ENCODE measurements at places on chromosomes 2 and 18.

DNA sequence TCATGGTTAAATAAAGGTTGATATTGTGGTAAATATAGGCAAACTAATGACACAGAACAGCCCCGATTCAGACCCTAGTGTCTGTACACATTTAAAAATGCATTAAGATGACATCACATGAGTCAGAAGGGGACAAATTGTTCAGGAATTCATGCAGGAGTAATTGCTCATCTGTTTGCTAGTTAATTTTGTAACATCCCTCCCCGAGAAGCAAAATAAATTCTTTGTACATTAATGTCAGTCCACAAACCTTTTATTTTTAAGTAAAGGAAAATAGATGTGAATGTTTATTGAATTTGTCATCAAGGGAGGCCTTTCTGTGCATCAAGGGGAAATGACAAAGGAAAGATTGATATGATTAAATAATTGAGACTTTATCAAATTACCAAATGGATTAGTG, 69.9 kb downstream of the SH3BP4 start:
- no peak for DNase-seq

GRCh38 chr2:51795248-51795888, 763.4 kb upstream of the NRXN1 start:
- DNase-seq = no peak

- DNase-seq = no peak
Measured at GRCh38 chr2:175135177-175135576, 32.8 kb downstream of the ATF2 start.

DNA sequence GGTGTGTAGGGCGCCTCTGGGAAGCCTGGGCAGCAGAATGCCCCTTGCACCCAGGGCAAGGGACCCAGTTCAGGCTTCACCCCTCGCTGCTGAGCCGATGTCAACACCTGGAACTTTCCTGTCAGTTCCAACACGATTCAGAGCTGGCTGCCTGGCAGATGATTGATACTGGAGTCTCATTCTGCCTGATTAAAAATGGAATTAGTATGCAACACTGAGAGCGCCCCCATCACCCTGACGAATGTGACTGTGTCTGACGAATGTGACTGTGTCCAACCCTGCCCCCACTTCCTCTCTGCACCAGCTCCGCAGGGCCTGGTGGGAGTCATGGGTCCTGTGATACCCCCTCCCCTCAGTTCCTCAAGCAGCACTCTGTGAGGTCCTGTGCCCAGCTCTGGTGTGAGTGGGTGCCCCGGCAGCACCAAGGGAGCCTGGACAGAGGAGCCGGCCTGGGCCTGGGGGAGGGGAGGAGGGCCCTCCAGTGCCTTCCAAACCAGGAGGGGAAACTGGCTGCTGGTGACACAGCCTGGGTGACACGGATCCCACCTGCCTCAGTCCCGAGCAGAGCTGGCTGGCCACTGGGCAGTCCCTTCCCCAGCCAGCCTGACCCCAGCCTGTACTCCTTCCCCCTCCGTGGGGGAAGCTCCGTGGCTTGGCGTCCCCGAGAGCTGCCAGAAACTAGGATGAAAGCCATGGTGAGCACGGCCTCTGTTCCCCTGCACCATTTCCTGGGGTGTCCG, 41.4 kb upstream of the ALPP start:
- no peak for DNase-seq

DNA sequence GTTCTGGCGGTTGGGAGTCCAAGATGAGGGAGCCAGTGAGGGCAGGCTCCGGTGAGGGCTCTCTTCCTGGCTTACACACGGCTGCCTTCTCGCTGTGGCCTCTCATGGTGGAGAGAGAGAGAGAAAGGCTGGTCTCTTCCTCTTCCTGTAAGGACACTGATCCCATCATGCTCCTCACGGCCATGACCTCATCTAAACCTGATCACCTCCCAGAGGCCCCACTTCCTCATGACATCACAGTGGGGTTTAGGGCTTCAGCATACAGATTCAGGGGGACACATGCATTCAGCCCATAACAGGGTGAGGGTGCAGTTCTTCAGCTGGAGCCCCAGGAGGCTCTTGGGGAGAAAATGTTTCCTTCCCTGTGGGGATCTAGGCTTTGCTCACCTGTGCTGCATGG, 29.2 kb downstream of the AGAP1 start:
- DNase-seq = no peak

DNA sequence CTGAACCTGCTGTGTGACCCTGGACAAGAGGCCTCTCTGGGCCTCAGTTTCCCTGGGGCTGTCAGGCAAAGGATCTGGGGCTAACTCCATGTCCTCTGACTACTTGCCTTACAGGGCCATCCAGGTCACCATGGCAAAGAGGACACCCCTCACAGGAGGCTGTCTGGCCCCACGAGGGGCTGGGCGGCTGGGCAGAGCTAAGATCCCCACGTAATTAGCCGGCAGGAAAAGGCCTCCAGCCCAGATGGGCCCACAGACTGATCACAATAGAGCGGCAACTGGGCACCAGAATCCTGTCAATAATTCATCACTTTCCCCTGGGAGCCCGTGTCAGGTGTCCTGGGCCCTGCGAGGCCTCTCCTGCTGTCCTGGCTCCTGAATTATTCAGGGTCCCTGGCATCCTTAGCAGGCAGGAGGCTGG, 44.8 kb upstream of the OTOF start:
- no peak for DNase-seq

- no peak for DNase-seq
Measured at GRCh38 chr2:158045362-158045761, 56.3 kb upstream of the UPP2 start.

DNA sequence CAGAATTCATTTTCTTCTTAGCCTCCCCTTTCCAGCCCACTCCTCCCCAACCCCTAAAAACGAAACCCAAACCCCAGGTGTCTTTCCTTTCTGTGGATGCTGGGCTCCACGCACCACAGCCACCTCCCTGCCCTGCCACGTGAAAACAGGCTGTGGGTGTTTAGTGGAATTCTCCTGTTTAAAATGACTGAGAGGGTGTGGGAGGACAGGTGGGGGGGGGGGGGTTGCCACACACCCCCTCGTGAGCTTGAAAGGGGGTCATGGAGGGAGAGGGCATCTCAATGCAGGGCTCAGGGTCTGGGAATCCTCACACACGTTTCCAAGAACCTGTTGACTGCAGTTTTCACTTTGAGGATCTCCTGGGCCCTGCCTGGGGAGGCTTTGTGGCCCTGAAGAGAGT, 110.3 kb downstream of the FAM210A start:
- no peak for DNase-seq

DNA sequence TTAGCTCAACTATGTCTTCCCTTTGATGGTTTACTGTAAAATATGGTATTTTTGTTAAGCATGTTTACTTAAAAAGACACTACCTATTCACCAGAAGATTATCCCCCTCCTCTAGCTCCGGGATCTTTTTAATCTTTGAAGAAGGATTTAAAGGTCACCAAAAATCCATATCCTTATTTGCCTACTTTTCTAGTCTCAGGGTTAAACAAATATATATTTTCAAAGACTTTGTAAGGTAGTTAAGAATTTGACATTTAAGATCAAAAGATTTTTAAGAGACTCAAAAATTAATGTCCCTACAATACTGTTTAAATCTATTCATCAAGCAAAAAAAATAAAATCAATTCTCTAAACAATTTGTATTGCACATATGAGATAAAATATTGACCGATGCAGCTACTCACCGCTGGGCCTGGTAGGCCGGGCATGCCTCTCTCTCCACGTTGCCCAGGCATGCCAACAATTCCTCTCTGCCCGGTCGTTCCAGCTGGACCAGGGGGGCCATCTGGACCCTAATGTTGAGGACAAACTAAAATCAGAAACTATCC, 76.1 kb downstream of the COL3A1 start:
- DNase-seq = no peak

GRCh38 chr2:1744151-1744445, 217 bp downstream of the PXDN start:
- DNase-seq = no peak

- DNase-seq = no peak
Measured at GRCh38 chr2:73984922-73985307, 205 bp downstream of the TET3 start.

DNA sequence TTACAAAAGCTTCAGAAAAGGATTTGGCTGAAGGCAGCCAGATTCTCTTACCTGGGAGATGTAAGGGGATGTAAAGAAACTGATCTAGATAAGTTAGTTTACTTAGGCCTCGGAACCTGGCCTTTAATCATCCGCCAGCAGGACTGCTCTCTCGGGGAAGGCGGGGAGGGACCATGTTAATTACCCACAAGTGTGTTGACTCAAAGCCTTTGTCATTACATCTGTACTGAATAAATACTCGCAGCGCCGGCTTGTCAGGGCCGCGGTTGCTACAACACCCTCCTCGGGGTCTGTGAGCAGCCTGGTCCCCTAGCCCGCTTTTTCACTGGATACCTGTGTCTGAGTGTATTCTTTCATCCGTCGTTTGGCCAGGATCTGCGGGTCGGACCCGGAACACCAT, 6.7 kb downstream of the CHMP3 start:
- no peak for DNase-seq

- no peak for DNase-seq
Measured at GRCh38 chr2:48249025-48249424, 280.9 kb upstream of the STON1 start.

DNA sequence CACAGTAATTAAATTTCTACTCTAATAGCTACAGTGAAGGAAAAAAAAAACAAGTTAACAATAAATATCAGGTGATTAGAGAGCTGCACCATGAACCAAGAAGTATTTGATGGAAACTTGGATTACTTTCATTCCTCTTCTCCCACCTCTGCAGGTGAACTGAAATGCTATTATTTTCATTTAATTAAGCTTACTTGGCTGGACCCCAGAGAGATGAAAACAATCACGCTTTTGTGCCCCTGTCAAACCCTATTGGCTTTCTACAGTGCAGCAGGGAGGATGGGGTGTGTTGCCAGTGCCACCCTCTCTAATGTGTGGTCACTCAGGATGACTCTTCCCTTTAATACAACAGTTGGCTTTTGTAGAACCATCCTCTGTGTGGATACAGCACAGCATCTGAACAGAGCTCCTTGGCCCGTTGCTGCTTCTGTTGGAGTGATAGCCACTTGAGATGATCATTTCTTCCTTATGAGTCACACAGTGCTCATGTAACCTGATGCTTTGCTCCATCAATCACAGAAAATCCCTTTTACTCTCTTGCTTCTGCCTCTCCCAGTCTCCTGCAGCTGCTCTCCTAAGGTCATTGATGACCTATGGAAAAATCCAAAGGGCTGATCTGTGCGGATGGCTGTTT, 5.5 kb upstream of the ARL4C start:
- no peak for DNase-seq

DNA sequence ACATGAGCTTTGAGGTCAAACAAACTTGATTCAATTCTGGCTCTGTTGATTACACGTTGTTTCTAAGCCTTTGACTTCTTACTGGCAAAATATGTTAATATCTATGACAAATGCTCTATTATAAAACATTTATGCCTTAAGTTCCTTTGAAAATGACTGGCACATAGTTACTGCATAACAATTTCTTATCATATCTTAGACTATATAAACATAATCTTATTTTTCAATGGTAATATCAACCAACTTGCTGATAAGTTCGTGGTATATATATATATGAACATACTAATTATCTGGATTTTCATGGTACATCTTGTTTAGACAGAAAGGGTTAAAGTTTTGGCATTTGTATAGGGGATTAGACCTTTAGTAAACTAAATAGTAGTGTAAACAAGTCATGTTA, 645.6 kb upstream of the ZNF804A start:
- no peak for DNase-seq

GRCh38 chr2:54564439-54564838, 108.3 kb downstream of the SPTBN1 start:
- DNase-seq = no peak

GRCh38 chr2:230591850-230592249, 120.8 kb upstream of the CAB39 start:
- no peak for DNase-seq

- no peak for DNase-seq
Measured at GRCh38 chr2:235113854-235114253, 162.0 kb downstream of the SH3BP4 start.

GRCh38 chr2:174535083-174535482, 48.3 kb upstream of the GPR155 start:
- no peak for DNase-seq

DNA sequence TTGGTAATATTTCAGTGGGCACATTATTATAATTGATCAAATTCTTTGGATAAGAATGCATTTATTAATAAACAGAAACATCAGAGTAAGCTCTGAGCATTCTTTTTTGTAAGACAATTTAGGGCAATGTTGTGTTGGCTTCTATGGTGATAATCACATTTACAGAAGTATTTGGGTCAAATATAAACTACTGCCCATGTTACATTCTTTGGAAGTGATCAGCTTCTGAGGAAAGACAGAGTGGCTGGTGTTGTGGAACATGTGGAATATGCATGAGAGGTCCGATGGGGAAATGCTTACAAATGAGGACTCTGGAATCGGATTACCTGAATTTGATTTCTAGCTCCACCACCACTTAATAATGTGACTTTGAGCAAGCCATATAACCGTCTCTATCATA, 19.4 kb downstream of the SERPINB13 start:
- DNase-seq = no peak

- DNase-seq = no peak
Measured at GRCh38 chr2:136291871-136292270, 173.9 kb upstream of the CXCR4 start.

- no peak for DNase-seq
Measured at GRCh38 chr2:53527056-53527455, 240.5 kb upstream of the CHAC2 start.

GRCh38 chr2:231241755-231242507, 43.5 kb downstream of the ARMC9 start:
- no peak for DNase-seq

- DNase-seq = no peak
Measured at GRCh38 chr2:147204102-147204501, 640.7 kb upstream of the ACVR2A start.

DNA sequence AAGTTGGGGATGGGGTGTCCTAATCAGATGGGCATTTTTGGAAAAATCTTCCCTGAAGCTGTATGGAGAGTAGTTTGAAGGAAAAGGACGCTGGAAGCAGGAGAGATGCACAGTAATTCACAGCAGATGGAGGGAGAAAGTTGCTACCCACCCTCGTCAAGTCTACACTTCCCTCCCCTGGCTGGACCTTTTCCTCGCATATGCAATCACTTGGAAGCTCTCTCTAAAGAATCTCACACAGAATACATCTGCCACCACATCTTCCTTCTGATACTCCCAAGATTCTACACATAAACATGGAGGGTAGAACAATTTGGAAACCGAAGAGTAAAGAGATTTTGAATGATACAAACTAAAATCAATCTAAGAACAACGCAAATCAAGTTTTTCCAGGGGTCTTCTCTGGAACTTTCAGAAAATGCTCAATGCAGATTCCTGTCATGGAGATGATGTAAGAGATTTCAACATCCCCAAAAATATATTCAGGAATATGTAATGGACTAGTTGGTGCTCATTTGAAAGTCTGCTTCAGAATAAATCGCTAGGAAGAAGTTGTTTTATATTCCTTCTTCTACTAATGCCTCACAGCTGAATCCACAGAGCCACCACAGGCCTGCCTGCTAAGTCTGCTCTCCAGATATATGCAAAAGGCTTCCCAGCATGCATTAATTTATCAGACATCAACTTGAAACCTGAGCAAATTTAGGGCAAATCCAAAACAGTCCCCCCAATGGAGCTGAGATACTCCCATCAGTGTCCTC, 291.5 kb downstream of the LRATD1 start:
- no peak for DNase-seq

GRCh38 chr2:105431367-105432043, 32.7 kb upstream of the FHL2 start:
- no peak for DNase-seq
